ENCODE measurements at places on chromosomes 1 and 21. TPM values are rescaled to one million over a fixed set of nuclear protein-coding genes. Genes with fewer than 3 reads are reported as not detected.

ZNF672 gene
- total RNA-seq = 20.8 TPM

MTARC2 gene
- 4.7 TPM for total RNA-seq

RER1 gene
- 63.4 TPM for total RNA-seq

HJV gene
- not detected for total RNA-seq

KCNT2 gene
- total RNA-seq = 4.7 TPM

MTMR11 gene
- total RNA-seq = 15.1 TPM

CYP4Z1 gene
- not detected for total RNA-seq

UQCRHL gene
- 0.81 TPM for total RNA-seq

TTC22 gene
- not detected for total RNA-seq

CHIA gene
- total RNA-seq = not detected

FAM72D gene
- total RNA-seq = not detected

EBNA1BP2 gene
- 33.5 TPM for total RNA-seq

C1orf226 gene
- total RNA-seq = 0.49 TPM

ACADM gene
- 23.6 TPM for total RNA-seq

SPATA17 gene
- 1.3 TPM for total RNA-seq

RAB29 gene
- 37.2 TPM for total RNA-seq

FCRL6 gene
- not detected for total RNA-seq

PRAMEF25 gene
- total RNA-seq = not detected

PYHIN1 gene
- total RNA-seq = not detected

C1orf53 gene
- 4.5 TPM for total RNA-seq
